ENCODE measurements at places on chromosomes 2 and 18.

DNA sequence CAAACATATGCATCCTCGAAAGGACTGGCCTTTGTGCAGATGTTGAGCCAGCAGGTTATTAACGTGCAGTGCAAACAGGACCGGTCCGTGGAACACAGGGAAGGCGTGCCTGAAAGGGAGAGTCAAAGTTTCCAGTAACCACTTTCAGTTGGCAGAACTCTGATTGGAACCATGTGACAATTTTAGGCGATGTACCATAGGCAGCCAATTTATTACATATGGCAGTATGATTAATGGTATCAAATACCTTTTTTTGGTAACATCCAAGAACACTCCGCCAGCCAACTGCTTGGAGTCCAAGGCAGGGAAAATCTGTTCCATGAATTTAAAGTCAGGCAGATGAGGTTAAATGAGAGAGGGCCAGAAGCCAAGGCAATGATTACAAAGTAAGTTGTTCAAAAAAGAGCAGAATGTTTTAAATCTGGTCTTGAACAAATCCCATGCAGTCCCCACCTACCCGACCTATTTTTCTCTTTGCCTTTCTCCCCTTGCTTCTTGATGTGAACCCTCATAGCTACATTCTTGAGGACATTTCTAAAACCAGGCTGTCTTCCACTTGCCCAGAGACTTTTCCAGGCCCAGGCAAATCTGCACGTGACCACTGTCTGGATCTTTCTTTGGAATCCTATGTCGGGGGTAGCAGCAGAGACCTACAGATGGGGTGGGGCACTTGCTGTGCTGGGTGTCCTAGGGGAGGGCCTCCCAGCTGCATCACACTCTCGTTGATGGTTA is 351.7 kb downstream of the HRH4 start:
- peak; percentile 76 for DNase-seq

DNA sequence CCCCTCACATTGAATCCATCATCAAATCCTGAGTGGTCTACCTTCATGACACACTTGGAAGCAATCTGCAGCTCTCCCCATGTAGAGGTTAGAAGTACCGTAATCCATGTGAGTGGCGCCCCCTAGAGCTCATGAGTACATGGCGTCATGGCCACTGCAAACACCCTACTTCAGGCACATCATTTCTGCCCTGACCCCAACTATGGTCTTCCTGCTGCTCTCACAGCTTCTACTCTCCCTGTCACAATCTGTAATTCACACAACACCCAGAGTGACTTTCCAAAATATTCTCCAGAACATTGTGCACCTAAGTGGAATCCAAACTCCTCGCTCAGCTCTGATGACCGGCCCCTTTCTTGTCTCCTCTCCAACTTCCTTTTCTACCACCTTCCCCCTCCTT is 141.9 kb downstream of the ANKRD44 start:
- DNase-seq: no peak

GRCh38 chr18:5524660-5525059 is 19.1 kb downstream of the EPB41L3 start:
- DNase-seq: no peak

- DNase-seq: peak; percentile 48
Observed at GRCh38 chr2:9538000-9538507, 17.6 kb downstream of the ADAM17 start.

DNA sequence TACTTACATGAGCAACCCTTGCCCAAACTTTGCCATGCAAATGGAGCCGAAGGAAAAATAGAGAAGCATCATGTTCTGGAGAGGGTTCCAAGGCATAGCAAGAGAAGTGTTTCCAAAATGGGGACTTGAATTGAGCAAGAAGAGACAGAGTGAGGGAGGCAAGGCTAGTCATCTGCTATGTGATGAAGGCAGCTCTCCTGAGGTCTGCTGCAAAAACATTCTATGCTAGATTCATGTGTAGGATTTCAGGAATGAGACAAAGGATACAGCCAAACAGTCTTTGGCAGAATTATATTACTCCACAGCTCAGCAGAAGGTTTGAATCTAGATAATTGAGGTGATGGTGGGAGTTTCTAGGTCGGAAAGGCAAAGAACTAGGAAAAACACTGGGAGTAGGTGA is 24.1 kb upstream of the MRPL19 start:
- no peak for DNase-seq

- no peak for DNase-seq
Observed at GRCh38 chr2:219453671-219454590, 19.3 kb downstream of the SPEG start.

DNA sequence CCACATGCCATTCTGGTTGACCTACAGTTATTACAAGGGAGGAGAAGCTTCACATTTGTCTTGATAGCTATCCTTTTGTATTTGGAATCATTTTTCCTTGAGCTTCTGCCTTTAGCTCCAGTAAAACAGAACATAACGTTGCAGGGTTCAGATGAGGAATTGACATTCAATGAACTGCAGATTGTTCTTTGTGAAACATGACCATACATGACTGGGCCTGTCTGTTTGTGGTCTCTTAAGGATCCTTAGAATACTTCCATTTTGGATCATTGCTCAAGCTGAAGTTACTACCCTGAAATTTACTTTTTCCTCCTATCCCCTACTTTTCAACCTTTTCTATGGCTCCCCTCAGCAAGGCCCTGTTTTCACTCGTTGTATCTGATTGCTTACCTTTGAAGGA is 1281.7 kb upstream of the CELF4 start:
- no peak for DNase-seq

All from muscle of arm (tissue), 14 donors.